Kidney glomerular epithelial cell (primary cell): ENCODE measurements at places on chromosomes 5 and 9.

GRCh38 chr5:67731886-67732285 is 483.7 kb upstream of the PIK3R1 start:
- no peak for DNase-seq

- no peak for DNase-seq
Observed at GRCh38 chr9:78050421-78050820, 18.8 kb upstream of the GNAQ start.

GRCh38 chr5:148855249-148856008 is 29.0 kb downstream of the ADRB2 start:
- no peak for DNase-seq

GRCh38 chr5:53944981-53945380 is 365.4 kb downstream of the ARL15 start:
- DNase-seq = no peak

DNA sequence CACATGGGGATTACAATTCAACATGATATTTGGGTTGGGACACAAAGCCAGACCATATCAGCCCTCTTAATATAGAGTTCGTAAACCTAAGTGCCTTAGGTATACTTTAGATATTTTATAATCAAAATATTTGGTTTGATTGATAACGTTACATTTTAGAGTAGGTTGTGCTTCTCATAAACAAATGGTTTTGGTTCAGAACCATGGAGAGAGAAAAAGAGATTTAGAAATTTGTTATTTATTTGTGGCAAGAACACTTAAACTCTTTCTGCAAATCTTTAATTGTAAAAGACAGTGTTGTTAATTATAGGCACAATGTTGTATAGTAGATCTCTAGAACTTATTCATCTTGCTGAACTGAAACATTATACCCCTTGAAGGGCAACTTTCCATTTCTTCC is 298.8 kb downstream of the TENT4A start:
- DNase-seq = no peak

GRCh38 chr5:158233735-158234322 is 374.9 kb upstream of the CLINT1 start:
- DNase-seq = no peak

GRCh38 chr5:107215611-107216010 is 455.1 kb downstream of the EFNA5 start:
- no peak for DNase-seq

DNA sequence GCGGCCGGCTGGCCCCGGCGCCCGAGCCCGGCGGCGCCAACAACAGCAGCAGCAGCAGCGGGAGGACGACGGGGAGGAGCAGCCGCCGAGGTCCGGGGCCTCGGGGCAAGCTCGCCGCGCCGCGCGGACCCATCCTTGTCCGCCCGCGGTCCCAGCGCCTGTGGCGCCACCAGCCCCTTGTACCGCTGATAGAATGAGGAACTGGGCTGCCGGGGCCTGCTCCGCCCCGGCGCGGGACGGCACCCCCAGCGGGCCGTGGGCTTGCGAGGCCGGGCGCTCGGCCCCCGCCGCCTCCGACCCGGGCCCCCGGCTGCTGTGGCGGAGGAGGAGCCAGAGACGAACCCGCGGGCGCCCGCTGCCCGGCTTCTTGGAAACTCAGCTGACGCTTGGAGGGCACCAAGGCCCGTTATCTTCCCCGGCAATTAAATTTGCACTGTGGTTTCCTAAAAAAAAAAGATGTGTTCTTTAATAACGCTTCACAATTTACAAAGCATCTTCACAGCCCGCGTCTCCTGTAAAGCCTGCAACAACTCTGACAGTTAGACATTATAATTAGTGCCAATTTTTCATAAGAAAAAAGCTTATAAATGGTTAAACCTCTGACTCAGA is at the start of gene ARSB:
ARSB (minus strand) TSS at position 195 of the 609 bp plus-strand sequence; CDS start at position 133, 62 bp downstream.
- DNase-seq = no peak

GRCh38 chr9:69222970-69223369 is 48.9 kb downstream of the TJP2 start:
- no peak for DNase-seq

DNA sequence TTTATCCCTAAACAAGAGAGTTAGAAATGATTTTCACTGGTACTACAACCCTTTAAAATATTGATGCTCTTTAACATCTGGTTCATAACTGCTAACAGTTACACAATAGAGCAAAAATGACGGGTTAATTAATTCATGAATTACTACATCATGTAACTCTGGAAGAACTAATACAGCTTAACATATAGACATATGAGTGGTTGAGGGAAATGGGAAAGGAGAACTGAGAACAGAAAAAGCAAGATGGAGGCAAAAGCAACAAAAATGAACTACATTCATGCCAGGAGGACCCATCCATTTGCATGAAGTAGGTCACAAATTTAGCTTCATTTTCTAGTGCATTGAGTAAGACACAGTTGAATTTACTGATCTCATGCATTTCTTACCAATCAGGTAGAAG is 61.8 kb downstream of the C9 start:
- DNase-seq = no peak

GRCh38 chr5:10138395-10139057 is 111.2 kb downstream of the ATPSCKMT start:
- DNase-seq = no peak

- DNase-seq = no peak
Observed at GRCh38 chr9:108759835-108760234, 96.0 kb downstream of the ACTL7B start.

DNA sequence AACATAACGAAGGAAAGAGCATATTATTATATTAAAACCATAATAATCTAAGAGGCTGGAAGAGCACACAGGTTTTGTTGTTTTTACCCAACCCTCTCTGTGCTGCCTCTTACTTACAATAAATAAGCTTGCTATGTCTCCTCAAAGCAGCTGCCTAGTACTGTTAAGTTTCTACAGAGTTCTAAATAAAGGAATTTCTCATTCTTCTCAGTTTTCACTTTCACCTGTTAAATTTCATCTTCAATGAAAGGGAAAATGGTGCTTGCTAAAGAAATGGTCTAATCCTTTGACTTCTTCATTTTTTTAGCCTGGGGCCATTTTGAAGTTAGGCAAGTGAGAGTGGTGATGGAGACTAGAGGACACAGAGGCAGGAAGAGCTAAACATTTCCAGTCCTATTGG is 396.1 kb downstream of the MAN2A1 start:
- DNase-seq = no peak

GRCh38 chr5:38497946-38498345 is 58.5 kb downstream of the LIFR start:
- DNase-seq = no peak

- no peak for DNase-seq
Observed at GRCh38 chr5:9320652-9321051, 225.2 kb downstream of the SEMA5A start.

DNA sequence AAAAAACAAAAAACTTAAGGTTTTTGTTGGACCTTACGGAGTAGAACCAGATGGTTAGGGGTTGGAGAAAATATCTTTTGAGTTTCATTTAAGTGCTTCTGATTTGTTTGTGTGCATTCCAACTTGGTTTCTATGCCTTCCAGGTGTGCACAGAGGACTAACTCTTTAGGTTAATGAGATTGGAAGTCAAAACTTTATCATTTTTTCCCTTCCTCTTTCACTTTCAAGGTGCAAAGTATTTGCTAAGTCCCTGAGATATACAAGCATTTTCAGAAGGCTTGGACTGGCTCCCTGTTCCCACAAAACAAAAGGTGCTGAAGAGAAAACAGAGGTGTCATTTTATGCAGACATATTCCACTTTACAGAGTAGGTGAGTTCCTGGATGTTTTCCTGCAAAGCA is 30.3 kb upstream of the CER1 start:
- DNase-seq = no peak

GRCh38 chr5:119743927-119744326 is 114.6 kb downstream of the FAM170A start:
- peak; percentile 59 for DNase-seq

DNA sequence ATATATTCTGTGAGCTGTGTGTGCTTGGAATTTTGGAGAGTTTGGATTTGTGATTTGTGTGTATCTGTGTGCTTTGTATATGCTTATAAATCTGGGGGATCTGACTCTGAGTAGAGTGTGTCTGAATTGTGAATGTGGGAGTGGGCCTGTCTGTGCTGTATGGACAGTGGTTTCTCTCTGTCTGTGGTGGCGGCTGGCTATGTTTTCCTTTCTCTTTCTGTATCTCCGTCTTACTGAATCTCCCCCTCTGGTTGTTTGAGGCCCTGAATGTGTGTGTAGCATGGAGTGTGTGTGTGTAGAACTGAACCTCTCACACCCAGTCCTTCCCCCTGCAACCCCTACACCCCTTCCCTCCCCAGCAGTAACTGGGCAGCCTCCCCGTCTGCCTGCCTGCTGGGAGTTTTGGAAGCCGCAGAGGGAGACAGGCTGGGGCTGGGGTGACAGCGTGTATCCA is 4.7 kb downstream of the CXXC5 start:
- no peak for DNase-seq

DNA sequence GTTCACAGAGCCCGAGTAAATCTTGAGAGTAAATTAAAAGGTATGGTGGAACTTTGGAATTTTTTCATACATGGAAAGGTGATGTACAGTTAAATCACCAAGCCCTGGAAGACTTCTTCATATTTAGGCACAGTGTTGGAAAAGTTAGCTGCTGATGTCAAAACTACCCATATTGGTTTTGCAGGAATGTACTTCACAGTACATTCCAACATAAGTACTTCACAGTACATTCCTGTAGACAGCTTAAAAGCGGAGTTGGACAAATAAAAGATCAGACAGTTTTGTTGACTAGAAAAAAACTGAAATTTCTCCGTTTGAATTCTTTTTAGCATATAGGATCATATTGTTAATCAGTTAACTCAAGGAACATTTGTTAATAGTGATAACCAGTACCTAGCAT is 1.8 kb downstream of the RANBP17 start:
- no peak for DNase-seq

DNA sequence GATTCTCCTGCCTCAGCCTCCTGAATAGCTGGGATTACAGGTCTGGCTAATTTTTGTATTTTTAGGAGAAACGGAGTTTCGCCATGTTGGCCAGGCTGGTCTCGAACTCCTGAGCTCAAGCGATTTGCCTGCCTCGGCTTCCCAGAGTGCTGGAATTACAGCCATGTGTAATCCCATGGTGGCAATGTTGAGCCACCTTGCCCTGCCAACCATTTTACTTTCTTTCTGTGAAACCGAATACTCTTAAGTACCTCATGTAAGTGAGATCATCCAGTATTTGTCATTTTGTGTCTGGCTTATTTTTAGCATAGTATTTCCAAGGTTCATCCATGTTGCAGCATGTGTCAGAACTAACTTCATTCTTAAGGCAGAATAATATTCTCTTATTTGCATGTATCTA is 8.2 kb downstream of the PRRC2B start:
- no peak for DNase-seq

DNA sequence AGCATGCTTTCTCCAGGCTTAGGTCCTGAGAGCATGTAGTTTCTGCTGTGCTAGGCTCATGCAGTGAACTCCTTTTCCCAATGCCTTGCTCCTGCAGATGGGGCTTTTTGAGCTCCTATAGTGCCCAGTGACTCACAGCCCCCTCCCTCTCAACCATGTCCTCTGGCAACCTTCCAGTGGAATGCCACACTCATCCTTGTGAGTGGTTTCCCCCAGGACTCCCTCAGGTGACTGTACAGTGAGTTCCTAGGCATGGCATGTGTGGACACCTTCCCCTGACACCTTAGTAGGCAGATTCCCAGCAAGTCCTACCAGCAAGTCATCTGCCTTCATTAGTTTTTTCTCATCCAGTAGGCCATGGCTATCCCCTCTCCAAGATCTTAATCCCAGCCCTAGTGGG is 72.4 kb upstream of the CXCL14 start:
- peak; percentile 85 for DNase-seq

- no peak for DNase-seq
Observed at GRCh38 chr5:56176155-56176798, 56.9 kb downstream of the ANKRD55 start.

- peak; percentile 66 for DNase-seq
Observed at GRCh38 chr9:69471433-69471832, 146.4 kb downstream of the ENTREP1 start.

GRCh38 chr5:180938294-180938693 is 39.3 kb downstream of the BTNL8 start:
- no peak for DNase-seq

GRCh38 chr9:111458139-111459009 is 25.8 kb downstream of the ECPAS start:
- no peak for DNase-seq

DNA sequence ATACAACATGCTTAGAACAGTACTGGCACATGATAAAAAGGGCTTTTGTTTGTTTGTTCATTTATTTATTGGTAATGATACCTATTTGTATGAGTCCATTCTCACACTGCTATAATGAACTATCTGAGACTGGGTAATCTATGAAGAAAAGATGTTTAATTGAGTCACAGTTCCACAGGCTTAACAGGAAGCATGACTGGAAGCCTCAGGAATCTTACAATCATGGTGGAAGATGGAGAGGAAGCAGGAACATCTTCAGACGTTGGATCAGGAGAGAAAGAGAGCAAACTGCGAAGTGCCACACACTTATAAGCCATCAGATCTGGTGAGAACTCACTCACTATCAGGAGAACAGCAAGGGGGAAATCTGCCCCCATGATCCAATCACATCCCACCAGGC is 847.7 kb downstream of the CDH18 start:
- DNase-seq = no peak

GRCh38 chr5:117165068-117165467 is 590.4 kb upstream of the SEMA6A start:
- no peak for DNase-seq

- DNase-seq = no peak
Observed at GRCh38 chr5:171633776-171634470, 151.7 kb upstream of the SMIM23 start.

- DNase-seq = no peak
Observed at GRCh38 chr5:89443508-89443907, 560.5 kb upstream of the MEF2C start.

GRCh38 chr5:113601423-113601822 is 87.9 kb downstream of the YTHDC2 start:
- DNase-seq = no peak

- no peak for DNase-seq
Observed at GRCh38 chr5:111480346-111480745, 32.0 kb downstream of the STARD4 start.

GRCh38 chr9:127991017-127991756 is 10.4 kb upstream of the EEIG1 start:
- peak; percentile 58 for DNase-seq

- peak; percentile 82 for DNase-seq
Observed at GRCh38 chr5:39760385-39761198, 335.8 kb upstream of the DAB2 start.

GRCh38 chr5:65866837-65867521 is 59.4 kb upstream of the ERBIN start:
- no peak for DNase-seq

DNA sequence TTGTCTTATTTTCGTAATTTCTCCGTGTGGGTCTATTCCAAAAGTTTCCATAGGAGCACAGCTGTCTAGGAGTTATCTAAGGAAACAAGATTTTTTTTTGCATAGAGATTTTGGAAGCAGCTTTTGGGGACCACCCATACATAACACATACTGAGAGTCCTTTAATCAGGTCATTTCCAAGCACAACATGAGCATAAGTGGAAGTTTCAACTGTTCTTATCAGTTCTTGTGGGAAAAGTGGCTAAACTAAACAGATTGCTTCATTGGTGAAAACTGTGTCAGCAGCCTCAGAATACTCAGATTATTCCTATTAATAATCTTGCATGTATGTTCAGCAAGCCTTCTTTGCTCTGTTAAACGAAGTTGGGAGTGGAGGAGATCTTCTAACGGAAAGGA is 153.6 kb upstream of the TYRP1 start:
- no peak for DNase-seq
